ENCODE measurements at places on chromosomes 3 and 15.

GRCh38 chr3:79257791-79258190 lies 510.0 kb downstream of the ROBO1 start:
- no peak for DNase-seq
- H3K4me3 ChIP-seq: no peak overlapping the region
- H3K36me3 ChIP-seq: no peaks in the 10 kb centered on the region
- H3K27ac ChIP-seq: no peak overlapping the region
- no peaks in the 10 kb centered on the region for H3K4me1 ChIP-seq

- H3K27me3 ChIP-seq: no peaks in the 10 kb centered on the region
- no peaks in the 10 kb centered on the region for H3K36me3 ChIP-seq
- no peak overlapping the region for H3K4me3 ChIP-seq
- H3K27ac ChIP-seq: no peak overlapping the region
- no peaks in the 10 kb centered on the region for H3K4me1 ChIP-seq
These were observed 45.9 kb downstream of the TMEM45A start for GRCh38 chr3:100538339-100538706.

DNA sequence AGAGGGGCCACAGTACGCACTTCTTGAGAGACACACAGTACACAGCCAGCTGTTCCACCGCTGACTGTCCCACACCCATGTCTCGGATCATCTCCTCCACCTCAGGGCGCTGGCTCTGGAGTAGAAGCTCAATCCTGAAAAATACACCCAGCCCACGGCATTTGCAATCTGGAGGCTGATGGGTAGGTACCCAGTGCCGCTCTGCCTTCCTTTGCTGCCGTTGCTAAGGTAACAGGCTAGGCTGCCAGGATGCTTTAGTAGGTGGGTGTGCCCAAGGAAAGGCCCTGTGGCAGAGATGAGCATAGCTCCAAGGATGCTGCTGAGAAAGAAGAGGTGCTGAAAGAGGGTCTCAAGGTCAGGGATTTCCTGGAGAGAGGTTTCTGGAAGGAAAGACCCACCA lies 14.6 kb downstream of the TRAIP start:
- no peak for DNase-seq
- no peaks in the 10 kb centered on the region for H3K27me3 ChIP-seq
- H3K4me1 ChIP-seq: no peaks in the 10 kb centered on the region
- H3K27ac ChIP-seq: no peak overlapping the region
- H3K4me3 ChIP-seq: no peak overlapping the region

DNA sequence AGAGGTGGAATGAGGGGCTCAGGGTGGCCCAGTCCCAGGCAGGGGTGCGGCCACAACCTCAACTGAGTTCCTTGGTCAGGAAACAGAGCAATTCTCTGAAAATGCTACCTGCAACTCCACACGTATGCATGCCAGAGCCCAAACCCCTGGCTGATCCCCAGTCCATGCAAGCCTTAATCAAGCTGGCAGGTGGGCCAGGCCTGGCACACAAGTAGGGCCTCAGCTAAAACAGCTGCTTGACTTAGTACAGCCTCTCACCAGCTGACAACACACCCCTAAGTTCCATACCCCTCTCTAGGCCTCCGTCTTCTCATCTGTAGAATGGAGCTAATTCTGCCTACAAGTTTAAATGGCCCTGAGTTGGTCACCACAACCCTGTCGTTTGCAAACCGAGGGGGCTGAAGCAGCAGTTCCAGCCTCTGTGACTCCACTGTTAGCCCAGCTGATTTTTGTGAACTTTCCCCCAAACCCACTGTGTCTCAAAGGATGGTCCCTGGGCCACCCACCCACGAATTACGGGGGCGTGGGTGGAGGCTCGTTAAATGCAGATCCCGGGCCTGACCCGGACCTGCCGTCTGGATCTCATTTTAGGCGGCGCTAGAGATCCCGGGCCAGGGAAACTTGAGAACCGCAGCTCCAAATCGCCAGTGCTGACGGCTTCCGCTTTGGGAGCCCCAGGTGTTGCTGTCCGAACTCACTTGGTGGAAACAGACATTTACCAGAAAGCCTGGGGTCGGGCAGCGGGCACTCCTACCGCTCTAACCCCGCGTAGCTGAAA lies 927 bp downstream of the CHDH start:
- H3K27ac ChIP-seq: peak overlapping the region; percentile 34
- peak overlapping the region; percentile 66 for H3K4me3 ChIP-seq
- peak; percentile 74 for DNase-seq
- no peaks in the 10 kb centered on the region for H3K27me3 ChIP-seq
- peaks cover 5% of the 10 kb centered on the region for H3K4me1 ChIP-seq

DNA sequence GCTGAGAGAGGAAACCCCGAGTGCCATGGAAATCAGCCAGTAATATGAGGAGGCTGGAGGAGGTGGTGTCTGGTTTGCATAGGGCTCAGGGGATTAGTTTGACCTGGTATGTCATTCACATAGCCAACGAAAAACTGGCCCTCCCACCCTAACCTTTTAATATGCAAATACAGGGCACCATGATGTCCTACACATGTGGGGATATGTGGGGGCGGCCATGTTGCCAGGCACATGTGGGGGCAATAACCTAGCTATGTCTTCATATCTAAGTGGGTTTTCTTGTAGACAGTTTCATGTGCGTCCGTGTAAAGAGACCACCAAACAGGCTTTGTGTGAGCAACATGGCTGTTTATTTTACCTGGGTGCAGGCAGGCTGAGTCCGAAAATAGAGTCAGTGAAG lies 110.1 kb downstream of the MOBP start:
- H3K27me3 ChIP-seq: no peaks in the 10 kb centered on the region
- DNase-seq: no peak
- H3K36me3 ChIP-seq: no peaks in the 10 kb centered on the region
- no peak overlapping the region for H3K4me3 ChIP-seq
- no peak overlapping the region for H3K27ac ChIP-seq

DNA sequence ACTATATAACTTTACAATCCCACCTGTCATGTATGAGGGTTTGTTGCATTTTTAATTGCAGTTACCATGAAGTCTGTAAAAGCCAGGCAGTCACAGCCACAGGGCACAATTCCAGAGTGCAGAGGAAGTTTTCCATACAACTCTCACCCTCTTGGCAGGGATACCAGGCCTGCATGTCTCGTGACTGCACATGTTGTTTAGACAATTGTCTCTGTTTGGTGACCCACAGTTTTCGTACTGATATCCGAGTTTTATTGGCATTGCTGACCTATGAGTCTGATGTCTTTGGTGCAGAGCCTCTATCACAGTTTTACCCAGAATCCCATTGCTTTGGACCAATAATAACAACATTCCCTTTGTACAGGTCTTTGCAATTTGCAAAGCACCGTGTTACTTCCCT lies 24.9 kb upstream of the MYZAP start:
- no peaks in the 10 kb centered on the region for H3K4me1 ChIP-seq
- no peaks in the 10 kb centered on the region for H3K27me3 ChIP-seq
- no peak overlapping the region for H3K27ac ChIP-seq
- no peak for DNase-seq

DNA sequence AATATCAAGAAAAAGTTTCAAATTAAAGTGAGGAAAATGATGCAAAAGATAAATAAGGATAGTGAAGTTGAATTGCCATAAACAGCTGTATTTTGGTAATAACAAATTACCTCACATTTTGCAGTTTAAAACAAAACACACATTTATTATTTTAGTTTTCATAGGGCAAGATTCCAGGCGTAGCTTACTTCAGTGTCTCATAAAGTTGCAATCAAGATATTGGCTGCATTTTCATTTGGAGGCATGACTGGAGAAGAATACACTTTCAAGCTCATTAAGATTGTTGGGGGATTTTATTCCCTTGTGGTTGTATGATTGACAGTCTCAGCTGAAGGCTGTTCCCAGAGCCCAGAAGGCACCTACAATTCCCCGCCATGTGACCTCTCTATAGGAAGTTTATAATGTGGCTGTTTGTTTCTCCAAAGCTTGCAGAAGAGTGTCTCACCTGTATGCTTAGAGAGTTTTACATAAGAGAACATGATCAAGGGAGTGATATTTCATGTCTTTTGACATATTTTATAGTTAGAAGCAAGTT lies 151.4 kb downstream of the OTOL1 start:
- no peaks in the 10 kb centered on the region for H3K4me1 ChIP-seq
- no peak overlapping the region for H3K27ac ChIP-seq
- no peaks in the 10 kb centered on the region for H3K27me3 ChIP-seq
- H3K36me3 ChIP-seq: no peaks in the 10 kb centered on the region

GRCh38 chr15:57541805-57542504 lies 49.7 kb upstream of the MYZAP start:
- H3K27me3 ChIP-seq: no peaks in the 10 kb centered on the region
- peak; percentile 84 for DNase-seq
- H3K4me3 ChIP-seq: no peak overlapping the region
- H3K27ac ChIP-seq: no peak overlapping the region
- H3K4me1 ChIP-seq: peaks cover 10% of the 10 kb centered on the region

DNA sequence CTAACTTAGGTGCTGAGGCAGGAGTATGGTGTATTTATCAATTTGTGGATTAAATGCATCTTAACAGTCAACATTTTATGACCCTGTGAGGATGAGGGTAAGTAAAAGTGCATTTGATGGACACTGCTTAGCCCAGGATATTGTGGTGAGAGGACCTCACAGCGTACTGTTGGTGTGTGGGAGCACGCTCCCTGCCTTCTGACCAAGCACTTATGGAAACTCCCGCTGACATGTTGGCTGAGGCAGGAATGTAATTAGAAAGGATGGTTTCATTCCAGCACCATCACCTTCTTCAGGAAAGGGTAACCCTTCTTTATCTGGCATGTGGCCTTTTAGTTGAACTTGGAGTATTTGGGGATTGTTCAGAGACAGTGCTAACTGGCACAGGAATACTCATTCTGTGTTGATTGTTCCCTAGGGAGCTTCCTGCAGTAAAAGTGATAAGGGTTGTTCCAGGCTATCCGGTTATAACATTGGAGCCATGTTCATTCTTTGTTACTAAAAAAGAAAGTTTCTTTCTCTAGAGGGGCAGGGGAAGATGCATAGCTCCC lies 11.7 kb upstream of the FSTL1 start:
- H3K36me3 ChIP-seq: no peaks in the 10 kb centered on the region
- no peaks in the 10 kb centered on the region for H3K4me1 ChIP-seq
- no peak for DNase-seq
- no peak overlapping the region for H3K27ac ChIP-seq

DNA sequence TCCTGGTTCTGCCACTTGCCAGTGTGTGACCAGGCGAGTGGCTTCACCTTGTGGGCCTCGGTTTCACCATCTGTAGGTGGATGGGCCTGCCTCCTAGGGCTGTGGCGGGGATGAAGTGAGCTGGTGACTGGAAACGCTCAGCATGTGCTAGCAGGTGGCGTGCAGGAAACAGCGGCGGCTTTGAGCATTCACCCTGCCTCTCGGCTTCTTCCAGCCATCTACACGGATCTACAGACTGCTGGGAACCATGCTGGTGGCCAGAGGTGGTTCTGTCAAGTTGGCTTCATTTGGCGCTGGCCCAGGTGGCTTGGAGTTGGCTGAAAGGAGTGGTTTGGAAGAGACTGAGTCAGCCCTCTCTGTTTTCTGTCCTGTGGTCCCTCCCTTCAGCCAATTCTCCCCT lies 106.3 kb downstream of the NUP210 start:
- H3K36me3 ChIP-seq: no peaks in the 10 kb centered on the region
- H3K4me1 ChIP-seq: no peaks in the 10 kb centered on the region
- no peak overlapping the region for H3K4me3 ChIP-seq
- no peaks in the 10 kb centered on the region for H3K27me3 ChIP-seq
- DNase-seq: no peak

- no peak overlapping the region for H3K27ac ChIP-seq
- DNase-seq: no peak
- H3K4me3 ChIP-seq: no peak overlapping the region
- no peaks in the 10 kb centered on the region for H3K36me3 ChIP-seq
- H3K27me3 ChIP-seq: no peaks in the 10 kb centered on the region
- H3K4me1 ChIP-seq: no peaks in the 10 kb centered on the region
These were observed 309.1 kb upstream of the ICE2 start for GRCh38 chr15:60787837-60788691.

- H3K4me1 ChIP-seq: no peaks in the 10 kb centered on the region
- no peaks in the 10 kb centered on the region for H3K36me3 ChIP-seq
- no peaks in the 10 kb centered on the region for H3K27me3 ChIP-seq
- no peak overlapping the region for H3K27ac ChIP-seq
These were observed 196.0 kb downstream of the LRTM1 start for GRCh38 chr3:54731732-54732445.

GRCh38 chr15:71136793-71137518 lies 21.7 kb downstream of the THSD4 start:
- no peaks in the 10 kb centered on the region for H3K36me3 ChIP-seq
- no peak for DNase-seq
- H3K27ac ChIP-seq: peak overlapping the region; percentile 26
- H3K4me1 ChIP-seq: peaks cover 3% of the 10 kb centered on the region

DNA sequence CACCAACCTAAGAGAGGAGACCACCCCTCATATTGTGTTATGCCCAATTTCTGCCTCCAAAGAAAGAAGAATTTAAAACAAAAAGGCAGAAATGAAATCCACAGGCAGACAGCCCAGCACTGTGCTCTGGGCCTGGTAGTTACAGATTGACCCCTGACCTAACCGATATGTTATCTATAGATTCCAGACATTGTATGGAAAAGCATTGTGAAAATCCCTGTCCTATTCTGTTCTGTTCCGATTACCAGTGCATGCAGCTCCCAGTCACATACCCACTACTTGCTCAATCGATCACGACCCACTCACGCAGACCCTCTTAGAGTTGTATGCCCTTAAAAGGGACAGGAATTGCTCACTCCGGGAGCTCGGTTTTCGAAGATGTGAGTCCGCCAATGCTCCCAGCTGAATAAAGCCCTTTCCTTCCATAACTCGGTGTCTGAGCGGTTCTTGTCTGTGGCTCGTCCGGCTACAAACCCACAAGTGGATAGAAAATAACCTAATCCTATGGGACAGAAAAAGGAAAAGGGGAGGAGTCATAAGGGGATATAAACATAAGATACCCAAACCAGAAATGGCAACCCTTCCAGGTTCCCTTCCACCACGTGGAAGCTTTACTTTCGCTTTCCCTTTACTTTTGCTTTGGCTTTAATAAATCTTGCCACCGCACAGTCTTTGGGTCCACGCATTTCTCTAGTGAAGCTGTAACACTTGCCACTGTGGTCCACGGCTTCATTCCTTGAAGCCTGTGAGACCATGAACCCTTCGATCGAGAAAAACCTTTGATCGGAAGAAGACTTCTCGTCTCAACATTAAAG lies 1.7 kb upstream of the CFAP91 start:
- no peaks in the 10 kb centered on the region for H3K36me3 ChIP-seq
- no peak overlapping the region for H3K4me3 ChIP-seq
- peaks cover 5% of the 10 kb centered on the region for H3K4me1 ChIP-seq

DNA sequence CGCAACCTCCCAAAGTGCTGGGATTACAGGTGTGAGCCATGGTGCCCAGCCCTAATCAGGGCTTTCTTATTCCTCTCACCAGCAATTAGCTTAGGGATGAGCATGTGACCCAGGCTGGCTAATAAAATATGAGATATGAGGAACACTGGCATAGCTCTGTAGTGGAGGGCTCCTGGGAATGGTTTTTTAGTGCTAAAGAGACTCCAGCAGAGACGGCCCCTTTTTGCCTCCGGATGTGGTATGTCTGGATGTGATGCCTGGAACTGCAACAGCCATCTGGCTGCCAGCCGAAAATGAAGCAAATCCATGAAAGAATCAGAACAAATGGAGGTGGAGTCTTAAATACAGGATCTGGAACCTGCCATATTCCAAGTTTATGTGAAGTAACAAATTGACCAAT lies 69.1 kb upstream of the MAGI1 start:
- H3K4me1 ChIP-seq: no peaks in the 10 kb centered on the region
- H3K27ac ChIP-seq: no peak overlapping the region
- no peak for DNase-seq
- no peaks in the 10 kb centered on the region for H3K36me3 ChIP-seq
